Neural crest cell (in vitro differentiated cells): ENCODE measurements at places on chromosomes 4 and X. TPM values are rescaled to one million over a fixed set of nuclear protein-coding genes. Genes with fewer than 3 reads are reported as not detected.

DNA sequence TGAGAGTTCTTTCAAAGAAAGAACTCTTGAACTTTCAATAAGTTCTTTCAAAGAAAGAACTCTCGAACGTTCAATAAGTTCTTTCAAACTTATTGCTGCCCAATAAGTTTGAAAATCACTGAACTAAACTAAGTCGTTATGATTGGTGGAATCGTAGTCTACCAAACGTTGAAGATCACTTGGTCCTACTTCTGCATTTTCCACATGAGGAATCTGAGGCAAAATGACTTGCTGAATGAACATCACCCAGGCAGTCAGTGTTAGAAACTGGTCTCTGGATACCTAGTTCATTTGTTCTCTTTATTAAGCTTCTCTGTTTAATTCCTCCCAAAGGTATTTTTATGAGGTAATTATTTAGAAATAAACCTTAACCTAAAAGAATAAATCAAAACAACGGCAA is 7.1 kb upstream of the CNOT6L start:
- no peak for DNase-seq

GRCh38 chr4:65089666-65090065 is 580.6 kb downstream of the EPHA5 start:
- no peak for DNase-seq

GRCh38 chr4:8409264-8410065 is 31.1 kb downstream of the ACOX3 start:
- no peak for DNase-seq

- DNase-seq = no peak
These were observed 169.7 kb downstream of the PDHA2 start for GRCh38 chr4:96009427-96010119.

The MTTP gene
- total RNA-seq = 11.1 and 12.0 TPM in 2 replicates

The CENPI gene
- 39.8 TPM in 2 replicates for total RNA-seq

DNA sequence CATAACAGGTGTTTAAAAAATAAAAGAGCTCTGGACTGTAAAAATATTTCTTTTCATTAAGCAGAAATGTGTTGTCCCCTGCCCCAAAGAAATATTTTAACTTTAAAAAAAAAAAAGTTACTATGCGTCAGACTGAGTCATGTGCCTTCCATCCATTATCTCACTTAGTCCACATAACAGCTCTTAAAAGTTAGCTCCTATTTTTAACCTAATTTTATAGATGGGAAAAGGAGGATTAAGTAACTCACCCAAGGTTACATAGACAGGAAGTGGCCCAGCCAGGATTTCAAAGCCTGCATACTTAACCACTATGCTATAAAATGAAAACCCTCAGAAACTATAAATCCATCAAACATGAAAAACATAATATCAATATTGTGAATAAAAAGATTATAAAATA is 97.7 kb downstream of the MANBA start:
- DNase-seq = no peak

The HOPX gene
- not detected in 2 replicates for total RNA-seq

The SLITRK4 gene
- total RNA-seq = 2.0 and 2.7 TPM in 2 replicates

GRCh38 chr4:146121757-146122156 is 53.8 kb upstream of the LSM6 start:
- DNase-seq = no peak

- no peak for DNase-seq
These were observed 83.5 kb upstream of the SMIM10 start for GRCh38 chrX:134907302-134907701.

GRCh38 chrX:140092121-140092520 is 126.8 kb upstream of the CXorf66 start:
- no peak for DNase-seq

DNA sequence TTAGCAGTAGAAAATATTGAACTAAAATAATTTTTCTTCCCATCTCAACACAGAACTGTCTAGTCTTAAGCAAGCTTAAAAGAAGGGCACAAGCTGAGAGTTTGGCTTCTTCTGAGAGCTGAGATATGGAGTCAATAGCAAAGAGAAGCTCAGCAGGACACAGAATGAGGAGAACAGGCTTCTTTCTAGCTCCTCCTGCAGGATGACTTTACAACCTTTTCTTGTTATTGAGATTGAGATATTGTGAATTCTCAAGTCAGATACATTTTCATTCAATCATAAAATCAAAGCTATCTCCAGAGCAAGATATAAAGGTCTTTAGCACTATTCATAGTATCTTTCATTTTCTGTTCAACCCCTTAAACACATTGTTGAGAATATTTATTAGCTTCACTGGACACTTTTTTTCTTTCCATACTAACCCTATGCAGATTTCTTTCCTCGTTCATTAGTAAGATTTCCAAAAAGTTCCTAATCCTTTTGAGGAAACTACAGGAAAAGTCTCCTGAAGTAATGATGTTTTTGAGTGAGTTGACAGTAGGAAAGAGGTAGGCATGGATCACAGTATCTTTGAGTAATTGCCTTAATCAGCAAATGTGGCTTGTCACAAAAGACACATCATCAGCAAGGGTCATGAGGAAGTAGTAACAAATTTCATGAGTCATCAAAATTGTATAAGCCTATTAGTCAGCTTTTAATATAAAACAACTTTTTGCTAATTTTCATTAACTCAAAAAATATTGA is 17.8 kb upstream of the CXCL3 start:
- no peak for DNase-seq

GRCh38 chr4:39889226-39889625 is 88.5 kb downstream of the PDS5A start:
- DNase-seq = no peak

DNA sequence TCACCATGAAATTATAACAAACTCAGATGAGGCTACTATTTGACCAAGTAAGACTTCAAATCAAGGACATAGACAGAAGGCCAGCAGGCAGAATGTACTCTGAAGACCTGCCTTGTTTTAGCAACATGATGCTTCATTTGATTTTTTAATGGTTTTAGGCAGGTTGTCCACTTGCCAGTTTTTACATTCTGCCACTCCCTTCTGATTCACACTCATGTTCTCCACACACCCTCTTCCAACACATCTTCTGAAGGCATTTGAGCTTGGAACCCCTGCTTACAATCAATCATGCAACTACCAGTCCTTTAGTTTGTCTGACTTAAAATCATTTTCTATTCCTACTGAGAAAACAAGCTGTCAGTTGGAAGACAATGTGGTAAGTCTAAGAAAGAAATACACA is 114.9 kb upstream of the SMIM31 start:
- DNase-seq = no peak

The DUSP21 gene
- total RNA-seq = not detected in 2 replicates

The ATP2B3 gene
- total RNA-seq = 0.05 and 0.11 TPM in 2 replicates

- no peak for DNase-seq
These were observed 40.1 kb downstream of the SATL1 start for GRCh38 chrX:85203461-85203970.

The BEX2 gene
- 19.2 and 21.4 TPM in 2 replicates for total RNA-seq

DNA sequence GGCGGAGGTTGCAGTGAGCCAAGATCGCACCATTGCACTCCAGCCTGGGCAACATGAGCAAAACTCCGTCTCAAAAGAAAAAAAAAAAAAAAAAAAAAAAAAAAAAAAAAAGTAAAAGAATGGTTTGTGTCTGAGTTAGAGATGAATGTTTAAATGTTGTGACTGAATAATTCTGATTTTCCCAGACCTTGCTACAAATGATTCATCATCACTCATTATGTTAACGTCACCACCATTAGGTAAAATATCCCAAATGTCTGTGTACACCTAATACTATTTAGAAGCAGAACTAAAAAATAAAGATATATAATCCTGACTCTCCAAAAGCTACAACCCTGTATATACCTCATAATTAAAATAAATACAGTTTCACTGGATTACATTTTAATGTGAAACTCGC is 70.8 kb downstream of the HHIP start:
- no peak for DNase-seq

DNA sequence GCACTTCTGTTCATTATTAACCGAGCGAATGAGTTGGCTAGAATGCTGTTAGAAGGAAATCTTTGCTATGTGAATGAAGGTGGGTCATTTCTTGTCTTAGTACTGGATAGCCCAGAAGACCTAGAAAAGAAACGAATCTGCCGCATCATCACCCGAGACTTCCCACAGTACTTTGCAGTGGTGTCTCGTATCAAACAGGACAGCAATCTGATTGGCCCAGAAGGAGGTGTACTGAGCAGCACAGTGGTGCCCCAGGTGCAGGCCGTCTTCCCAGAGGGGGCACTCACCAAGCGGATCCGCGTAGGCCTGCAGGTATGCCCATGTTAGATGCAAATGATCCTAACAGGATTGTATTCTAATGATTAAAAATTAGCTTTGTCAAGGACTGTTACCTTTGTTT is 286.3 kb downstream of the ANK2 start:
- no peak for DNase-seq

The KIAA1210 gene
- total RNA-seq = not detected in 2 replicates

The EDA gene
- 1.8 and 2.5 TPM in 2 replicates for total RNA-seq

- DNase-seq = no peak
These were observed 86.9 kb downstream of the EGF start for GRCh38 chr4:109999585-109999912.

The SPARCL1 gene
- total RNA-seq = 7.8 and 8.6 TPM in 2 replicates

DNA sequence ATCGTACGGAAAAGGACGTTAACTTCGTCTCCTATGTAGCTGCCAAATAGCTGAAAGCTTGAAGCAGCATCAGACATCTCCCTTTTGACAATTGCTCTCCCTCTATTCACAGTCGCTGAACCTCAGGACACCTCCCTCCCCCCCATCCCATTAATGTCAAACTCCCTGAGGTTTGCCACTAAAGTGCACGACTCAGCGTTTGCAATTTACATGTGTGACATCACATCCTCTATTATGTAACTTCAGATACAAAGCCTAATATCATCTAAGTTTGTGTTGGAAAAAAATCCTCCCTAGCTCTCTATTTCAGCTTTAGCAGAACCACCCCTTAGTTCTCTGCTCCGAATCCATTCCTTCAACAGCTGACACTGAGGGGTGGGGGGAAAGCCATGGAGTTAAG is 5.5 kb upstream of the NR3C2 start:
- no peak for DNase-seq

The ARMCX2 gene
- 79.9 and 85.6 TPM in 2 replicates for total RNA-seq

The SPANXA2 gene
- not detected in 2 replicates for total RNA-seq

DNA sequence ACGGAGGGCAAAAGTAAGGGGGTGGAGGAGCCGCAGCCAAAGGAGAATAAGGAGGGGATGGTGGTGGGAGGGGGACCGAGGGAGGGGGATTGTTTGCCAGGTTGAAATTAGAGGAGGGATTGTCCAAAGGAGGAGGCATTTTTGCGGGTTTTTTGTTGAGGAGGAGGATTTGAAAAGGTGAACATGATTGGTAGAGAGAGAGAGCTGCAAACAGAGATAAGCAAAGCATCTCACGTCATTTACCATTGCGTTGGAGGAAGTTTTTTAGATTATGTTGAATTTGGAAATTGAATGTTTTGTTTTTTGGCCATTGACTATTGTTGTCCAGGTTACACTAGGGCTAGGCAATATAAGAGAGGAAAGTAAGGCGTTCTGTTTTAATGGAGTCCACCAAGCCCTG is 54.5 kb upstream of the ABCB7 start:
- no peak for DNase-seq

- DNase-seq = no peak
These were observed 16.8 kb upstream of the THOC2 start for GRCh38 chrX:123749643-123750042.

- DNase-seq = no peak
These were observed 26.4 kb upstream of the LRCH2 start for GRCh38 chrX:115260330-115260729.

- no peak for DNase-seq
These were observed 13.8 kb downstream of the NEXMIF start for GRCh38 chrX:74911494-74911893.

The HS3ST1 gene
- 0.09 and 0.37 TPM in 2 replicates for total RNA-seq

DNA sequence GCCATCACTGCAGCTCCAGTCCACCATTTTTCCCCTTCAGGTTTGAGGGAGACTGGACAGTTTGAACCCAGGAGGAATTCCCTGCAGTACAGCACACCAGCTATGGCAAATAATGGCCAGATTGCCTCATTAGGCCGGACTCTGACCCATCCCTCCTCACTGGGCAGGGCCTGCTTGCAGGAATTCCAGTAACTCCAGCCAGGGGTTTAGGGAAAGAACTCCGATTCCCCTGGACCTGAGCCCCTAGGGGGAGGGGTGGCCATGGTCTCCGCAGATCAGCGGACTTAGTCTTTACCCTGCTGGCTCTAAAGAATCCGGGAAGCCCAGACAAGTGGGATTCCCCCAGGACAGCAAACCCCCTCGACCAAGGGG is 342.8 kb downstream of the DMD start:
- no peak for DNase-seq

DNA sequence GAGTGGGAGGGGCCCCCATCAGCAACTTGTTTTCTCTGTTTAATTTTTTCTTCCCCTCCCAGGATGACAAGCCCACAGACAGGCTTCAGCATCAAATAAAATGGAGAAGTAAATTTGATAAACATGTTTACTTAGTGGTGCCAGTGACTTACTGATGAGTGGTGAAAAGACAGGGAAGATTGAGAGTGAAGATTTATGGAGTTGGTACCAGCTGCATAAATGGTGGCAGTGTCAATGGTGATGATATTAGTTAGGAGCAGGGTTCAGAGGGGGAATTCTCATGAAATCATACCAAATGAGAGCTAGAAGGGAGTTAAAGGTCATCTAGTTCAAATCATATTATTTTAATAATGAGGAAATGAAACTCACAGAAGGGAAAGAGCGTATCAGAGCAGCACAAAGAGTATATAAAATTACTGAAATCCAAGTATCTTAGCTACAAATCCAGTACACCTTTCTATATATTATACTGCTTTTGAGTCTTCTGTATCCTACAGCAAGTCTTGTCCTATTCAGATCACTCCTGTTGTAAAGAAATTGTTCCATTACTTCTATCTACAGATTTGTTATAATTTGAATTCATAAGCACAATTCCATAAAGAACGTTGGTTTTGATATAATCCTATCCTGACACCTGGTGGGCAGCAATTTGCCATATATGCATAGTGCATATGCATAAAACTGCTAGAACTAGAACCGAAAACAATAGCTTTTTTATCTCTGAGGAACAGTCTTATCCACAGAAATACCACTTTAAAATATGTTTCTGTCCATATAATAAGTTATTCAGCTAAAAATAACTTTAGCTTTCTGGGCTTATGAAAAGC is 5.0 kb downstream of the P2RY10 start:
- no peak for DNase-seq

The TLL1 gene
- total RNA-seq = 1.7 and 2.2 TPM in 2 replicates

The STBD1 gene
- total RNA-seq = 0.47 and 0.57 TPM in 2 replicates

The EDNRA gene
- 5.8 and 6.9 TPM in 2 replicates for total RNA-seq

The RASL11B gene
- total RNA-seq = 10.2 and 11.3 TPM in 2 replicates

DNA sequence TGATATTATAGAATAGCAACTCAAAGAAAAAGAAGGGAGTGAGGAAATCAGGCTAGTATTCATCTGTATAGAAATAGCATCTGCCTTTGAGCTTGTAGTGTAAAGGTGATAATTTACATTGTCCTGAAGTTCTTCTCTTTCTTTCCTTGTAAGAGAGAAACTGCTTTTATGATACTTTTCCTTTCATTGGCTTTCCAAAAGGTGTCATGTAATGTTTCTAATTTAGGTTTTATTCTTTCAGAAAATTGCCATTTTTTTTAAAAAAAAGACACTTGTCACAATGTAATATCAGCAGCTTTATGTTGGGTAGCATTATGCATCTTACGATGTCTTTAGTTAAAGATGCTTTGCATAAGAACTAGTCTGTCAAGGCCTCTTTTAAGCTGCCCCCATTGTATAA is 1153.8 kb upstream of the PCDH7 start:
- DNase-seq = no peak

- DNase-seq = no peak
These were observed 49.4 kb upstream of the RELL1 start for GRCh38 chr4:37735578-37735977.

The NXF2B gene
- not detected in 2 replicates for total RNA-seq

- DNase-seq = no peak
These were observed 60.6 kb downstream of the ANXA10 start for GRCh38 chr4:168152837-168153500.

The XK gene
- total RNA-seq = 0.12 and 0.20 TPM in 2 replicates
